ENCODE measurements at places on chromosomes 1 and 21.

DNA sequence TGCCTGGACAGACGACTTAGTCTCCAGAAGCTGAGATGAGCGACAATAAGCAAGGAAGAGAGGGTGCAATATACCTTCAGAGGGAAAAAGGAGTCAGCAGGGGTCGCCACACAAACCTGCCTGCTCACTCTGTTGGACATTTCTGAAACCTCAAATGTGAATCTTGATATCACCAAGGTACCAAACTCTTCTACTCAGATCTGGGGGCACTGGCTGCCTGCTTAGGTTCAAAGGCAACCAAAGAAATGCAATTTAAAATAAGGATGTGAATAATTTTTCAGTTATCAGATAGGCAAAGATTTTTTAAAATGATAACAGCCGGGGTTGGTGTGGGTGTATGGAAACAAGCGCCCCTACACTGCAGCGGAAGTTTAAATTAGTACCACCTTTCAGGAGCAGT, 164.2 kb downstream of the HIVEP3 start:
- no peak for DNase-seq

- DNase-seq, result no peak
Observed at GRCh38 chr21:37389456-37389855, 22.9 kb downstream of the DYRK1A start.

GRCh38 chr1:25107643-25108010, 124.7 kb downstream of the SYF2 start:
- no peak for DNase-seq

DNA sequence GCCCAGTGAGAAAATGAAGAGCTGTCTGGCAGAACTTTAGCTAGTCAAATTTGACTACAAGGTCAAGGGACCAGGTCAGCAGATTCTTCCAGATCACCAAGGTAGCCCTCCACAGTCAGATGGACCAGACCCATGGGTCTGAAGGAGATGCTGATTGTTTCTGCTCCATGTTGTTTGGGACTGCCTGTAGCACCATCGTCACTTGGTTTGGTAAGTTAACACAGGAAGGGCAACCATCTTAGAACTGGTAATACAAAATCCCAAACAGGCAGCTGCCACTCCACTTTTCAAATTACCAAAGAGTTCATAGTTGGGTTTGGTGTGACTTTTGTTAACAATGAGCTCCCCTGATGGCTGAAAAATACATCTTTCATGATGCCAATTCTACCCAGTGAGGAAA, 9.0 kb downstream of the ITPKB start:
- DNase-seq, result no peak

DNA sequence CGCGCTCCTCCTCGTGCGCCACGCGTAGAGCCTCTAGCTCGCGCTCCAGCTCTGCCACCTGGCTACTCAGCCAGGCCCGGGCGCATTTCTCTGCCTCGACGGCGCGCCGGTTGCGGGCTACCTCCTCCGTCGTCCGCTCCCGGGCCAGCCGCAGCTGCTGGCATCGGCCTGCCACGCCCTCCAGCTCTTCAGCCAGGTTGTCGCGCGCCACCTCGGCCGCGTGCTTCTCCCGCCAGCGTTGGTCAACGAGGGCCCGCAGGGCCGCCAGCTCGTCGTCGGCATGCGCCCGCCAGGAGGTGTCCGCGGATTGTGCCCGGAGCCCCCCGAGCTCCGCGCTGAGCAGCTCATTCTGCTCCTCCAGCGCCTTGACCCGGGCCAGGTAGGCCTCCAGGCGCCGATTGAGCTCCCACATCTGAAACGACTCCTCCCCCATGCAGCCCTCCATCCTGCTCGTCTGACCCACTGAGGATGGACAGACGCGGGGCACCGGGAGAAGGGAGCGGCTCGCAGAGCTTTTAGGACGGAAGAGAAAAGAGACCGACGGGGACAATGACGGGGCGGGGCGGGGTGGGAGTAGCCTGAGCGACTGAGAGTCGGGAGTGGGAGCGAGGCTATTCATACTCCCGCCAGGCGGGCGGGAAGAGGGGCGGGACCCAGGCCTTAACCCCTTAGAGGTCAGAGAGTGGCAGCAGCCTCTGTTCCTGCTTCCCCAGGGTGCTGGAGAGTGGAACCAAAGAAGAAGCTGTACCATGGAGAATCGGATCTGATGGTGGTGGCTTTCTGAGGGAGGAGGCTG, at the start of gene NES:
TSS of gene NES (minus strand) at position 588 of the 796 bp plus-strand sequence. CDS start at position 445, 143 bp downstream.
- no peak for DNase-seq

DNA sequence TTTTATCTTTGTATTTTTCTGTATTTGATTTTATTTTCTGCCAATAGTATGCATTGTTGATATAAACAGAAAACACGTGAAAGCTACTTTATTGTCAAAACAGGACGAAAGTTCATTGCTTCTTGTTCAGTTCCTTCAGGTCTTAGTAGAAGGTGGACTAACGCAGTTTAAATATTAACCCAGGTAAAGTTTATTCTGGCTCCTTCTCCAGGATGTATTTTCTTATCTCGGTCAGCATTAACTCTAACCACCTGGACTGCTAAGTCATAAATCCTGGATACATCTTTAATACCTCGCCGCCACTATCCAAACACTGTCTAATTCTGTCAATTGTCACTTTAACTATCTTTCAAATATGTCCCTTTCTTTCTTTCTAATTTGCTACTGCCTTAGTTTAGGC, 5.7 kb upstream of the SOAT1 start:
- DNase-seq, result no peak

DNA sequence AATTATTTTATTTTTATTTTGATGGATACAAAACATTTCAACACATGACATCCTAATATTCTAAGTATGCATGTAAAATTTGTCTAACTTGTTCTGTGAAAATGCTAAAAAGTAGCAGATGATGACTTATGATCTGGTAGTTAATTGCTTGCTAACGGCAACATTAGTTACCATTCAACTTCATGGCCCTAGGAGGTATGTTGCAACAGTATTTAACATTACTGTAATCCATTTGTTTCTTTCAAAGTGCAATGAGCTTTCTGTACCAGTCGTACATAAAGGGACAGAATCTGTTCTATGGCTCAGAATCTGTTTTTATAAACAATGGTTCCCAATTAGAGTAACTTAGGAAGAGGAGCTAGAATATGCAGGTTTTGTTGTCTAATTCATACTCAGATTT, 91.5 kb upstream of the ZNHIT6 start:
- DNase-seq, result no peak

DNA sequence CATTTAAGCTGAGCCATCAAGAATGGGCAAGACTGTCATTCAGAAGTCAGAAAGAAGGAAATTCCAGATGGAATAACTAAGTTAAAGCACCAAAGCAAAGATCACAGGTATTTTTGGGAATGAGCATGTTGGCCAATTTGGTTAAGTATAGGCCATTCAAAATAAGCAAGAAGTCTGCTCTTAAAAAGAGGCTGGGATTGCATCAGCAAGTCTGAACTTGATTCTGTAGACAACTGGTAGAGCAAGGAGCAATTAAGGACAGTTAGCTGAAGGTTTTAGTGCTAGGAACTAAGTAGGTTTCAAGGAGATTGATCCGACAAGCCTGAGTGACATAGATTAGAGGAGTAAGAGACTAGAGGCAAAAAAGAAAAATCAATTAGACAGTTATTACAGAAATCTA, 8.4 kb downstream of the ANKRD45 start:
- DNase-seq, result no peak

DNA sequence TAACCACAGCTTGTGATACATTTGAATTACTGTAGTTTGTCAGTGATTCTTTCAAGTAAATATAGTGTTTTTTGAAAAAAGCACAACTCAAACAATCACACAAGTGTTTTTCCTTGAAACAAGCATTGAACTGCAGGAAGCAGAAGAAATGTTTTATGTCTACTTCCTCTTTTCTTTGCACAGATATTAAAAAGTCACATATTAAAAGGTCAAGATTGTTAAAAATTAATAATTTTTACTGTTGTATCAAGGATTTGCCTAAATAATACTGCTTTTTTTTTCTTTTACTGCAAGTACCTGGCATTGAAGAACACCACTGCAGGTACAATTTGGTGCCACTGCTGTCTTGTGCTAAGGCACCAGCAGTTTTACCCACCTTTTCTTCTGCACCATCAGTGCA, 214.2 kb upstream of the C1orf105 start:
- no peak for DNase-seq

DNA sequence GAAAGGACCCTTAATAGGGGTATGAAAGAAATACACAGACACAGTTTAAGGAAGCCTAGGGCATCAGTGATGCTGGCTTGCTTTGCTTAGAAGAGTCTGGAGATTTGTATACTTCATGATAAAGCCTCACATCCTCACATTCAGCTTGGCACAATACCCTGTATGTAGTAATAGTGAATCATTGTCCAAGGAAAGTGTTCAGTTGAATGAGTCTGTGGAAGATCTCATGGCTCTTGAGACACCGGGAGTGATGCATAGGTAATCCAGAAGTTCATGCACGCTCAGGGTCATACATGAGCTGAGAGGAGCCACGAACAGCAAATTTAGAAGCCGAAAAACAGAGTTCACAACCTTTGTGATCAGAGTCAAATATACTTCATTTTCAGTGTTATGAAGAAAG, 537.2 kb upstream of the TMPRSS15 start:
- no peak for DNase-seq

DNA sequence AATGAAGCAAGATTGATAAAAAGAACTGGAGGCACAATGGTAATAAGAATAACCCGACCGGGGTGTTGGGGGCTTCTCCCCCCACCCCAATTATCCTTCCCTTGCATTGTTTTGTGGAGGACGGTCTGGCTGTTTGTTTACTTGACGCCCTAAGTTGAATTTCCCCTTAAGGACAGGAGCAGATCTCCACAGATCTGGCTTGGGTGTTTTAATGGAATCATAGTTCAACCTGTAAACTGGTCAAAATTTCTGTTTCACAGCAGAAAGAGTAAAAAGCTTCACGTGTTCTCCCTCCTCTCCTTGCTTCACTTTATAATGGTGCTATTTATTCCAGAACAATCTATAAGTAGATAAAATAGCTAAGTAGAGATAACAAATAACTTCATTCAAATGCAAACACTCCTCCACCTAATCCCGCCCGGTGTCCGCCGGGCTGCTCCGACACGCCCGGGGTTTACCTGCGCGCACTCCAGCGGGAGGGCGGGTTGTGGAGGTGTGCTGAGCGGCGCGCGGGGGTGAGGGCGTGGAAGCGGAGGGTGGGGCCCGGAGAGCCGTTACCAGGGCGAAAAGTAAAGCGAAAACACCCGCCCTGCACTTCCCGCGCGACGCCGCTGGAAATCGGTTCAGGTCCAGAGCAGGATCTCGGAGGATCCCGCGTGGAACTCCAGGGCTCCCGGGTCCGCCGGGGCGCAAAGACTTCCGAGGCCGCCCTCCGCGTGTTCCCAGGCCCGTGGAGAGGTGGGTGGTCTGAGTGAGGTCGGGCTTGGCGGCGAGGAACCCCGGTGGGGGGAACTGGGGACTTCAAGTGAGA, 2.0 kb upstream of the ATF3 start:
- no peak for DNase-seq

- no peak for DNase-seq
Observed at GRCh38 chr1:41322835-41323234, 38.4 kb upstream of the FOXO6 start.

DNA sequence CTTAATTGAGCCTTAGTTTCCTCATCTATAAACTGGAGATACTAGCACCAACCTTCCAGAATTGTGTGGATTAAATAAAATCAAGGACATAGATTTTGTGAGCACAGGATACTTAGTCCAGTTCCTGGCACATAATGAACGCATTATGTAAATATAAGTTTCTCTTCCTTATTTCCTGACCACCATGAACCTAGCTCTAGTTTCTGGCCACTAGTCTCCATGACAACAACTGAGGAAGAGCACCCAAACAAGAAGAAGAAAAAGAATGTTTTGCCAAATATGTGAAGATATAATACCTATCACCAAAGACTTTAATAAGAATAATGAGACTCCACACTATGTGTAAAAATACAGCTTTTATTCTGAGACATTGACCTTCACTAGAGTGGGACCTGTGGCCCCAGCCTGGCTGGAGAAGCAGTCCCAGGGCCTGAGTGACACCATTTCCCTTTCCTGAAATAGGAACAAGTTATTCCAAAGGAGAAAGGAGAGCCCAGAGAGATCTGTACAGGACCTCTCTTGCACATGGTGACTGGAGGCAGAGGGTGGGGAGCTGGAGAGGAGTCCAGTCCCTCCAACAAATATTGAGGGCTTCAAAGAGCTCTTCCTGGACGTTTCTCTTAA, 940 bp upstream of the USF1 start:
- DNase-seq, result no peak

DNA sequence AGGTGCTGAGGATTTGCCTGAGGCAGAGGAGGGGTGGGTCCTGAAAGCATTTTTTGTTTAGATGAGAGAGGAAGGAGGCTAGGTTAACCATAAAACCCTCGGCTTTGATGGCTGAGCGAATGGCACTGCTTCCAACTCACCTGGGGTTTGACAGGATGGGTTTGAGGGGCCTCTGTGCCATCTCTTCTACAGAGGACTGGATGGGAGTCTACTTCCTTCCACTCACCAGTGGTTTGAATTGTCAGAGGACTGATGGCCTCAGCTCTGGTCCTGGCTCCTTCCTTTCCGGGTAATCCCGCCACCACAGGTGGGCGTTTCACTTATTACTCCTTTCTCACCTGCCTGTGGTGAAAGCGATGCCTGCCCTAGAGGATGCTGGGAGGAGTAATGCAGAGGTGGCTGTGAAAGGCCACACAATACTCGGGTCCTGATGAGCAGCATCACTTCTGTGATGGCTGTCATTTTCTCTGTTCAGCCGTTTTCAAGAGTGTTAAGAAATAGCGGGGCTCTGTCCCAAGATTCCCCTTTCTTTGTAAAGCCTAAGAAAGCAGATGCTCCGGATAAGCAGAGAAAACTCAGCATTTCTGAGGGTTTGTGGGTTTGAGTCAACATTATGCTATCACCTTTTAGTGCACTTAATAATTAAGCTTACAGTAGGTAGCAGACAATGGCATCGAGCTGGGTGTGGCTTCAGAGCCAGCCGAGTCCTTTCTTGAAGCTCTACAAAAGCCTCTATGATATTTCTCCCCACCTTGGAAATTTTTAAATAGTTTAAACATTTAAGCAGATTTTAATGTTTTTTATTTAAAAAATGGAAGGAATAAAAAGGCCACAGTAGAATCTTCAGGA, 220.7 kb downstream of the HLX start:
- no peak for DNase-seq

DNA sequence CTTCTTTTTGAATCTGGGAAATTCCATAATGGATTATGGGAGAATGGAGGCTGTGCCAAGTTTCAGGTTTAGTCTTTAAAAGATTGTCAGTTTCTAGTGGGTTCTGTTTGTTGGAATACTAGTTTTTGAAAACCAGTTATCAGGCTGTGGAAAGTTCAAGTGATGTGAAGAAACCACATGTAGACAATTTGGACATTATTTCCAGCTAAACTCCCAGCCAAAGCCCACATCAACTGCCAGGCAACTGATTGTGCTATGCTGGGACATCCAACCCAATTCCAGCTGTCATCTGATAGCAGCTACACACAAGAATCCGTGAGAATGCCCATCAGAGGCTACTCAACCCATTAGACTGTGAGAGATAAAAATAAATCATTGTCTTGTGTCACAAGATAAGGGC, 546.1 kb upstream of the ADAMTS5 start:
- DNase-seq, result no peak

- no peak for DNase-seq
Observed at GRCh38 chr1:44812822-44813543, 4.7 kb downstream of the BTBD19 start.

GRCh38 chr1:178964469-178965330, 61.0 kb upstream of the FAM20B start:
- no peak for DNase-seq

Measured in omental fat pad (tissue), 4 donors.